ENCODE measurements at places on chromosomes 12 and 14.
A peak's percentile ranks its signal among the peaks of the same experiment; 100 is the strongest.

DNA sequence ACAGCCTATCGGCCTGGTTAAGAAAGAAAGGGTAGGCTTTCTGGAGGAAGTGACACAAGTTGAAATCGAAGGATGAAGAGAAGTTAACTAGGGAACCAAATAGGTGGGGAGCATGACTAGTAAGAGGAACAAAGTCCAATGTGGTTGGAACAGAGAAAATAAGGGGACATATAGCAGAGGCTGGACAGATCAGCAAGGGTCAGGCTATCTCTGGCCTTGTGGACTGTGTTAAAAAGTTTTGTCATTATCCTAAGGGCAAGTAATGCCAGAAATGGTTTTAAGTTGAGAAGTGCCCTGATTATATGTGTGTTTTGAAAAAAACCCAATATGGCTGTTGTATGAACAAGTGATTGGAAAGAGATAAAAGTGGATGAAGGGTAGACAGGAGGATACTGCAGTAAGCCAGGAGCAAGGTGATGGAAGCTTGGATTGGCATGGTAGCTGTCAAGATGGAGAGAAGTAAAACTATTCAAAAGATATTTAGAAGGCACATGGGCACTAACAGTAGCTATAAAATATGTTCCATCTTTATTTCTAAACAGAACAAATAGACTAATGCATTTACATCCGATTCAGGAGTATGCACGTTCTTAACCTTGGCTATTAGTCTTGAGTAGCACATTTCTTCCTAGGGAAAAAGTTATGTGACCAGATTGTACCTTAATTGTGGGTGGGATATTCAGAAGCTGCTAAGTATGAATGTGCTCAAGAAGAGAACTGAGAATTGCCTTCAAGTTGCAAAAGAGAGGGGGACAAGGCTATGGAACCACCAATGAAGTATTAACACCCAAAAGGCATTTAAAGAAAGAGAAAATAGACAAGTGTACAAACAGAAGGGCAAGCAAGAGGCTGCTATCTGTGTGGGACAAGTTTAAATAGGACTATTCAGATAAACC lies 46.8 kb upstream of the OR5AU1 start:
- H3K4me1 ChIP-seq = peaks cover 15% of the 10 kb centered on the region
- H3K36me3 ChIP-seq = peaks cover 53% of the 10 kb centered on the region
- DNase-seq = no peak
- H3K4me3 ChIP-seq = no peak overlapping the region

DNA sequence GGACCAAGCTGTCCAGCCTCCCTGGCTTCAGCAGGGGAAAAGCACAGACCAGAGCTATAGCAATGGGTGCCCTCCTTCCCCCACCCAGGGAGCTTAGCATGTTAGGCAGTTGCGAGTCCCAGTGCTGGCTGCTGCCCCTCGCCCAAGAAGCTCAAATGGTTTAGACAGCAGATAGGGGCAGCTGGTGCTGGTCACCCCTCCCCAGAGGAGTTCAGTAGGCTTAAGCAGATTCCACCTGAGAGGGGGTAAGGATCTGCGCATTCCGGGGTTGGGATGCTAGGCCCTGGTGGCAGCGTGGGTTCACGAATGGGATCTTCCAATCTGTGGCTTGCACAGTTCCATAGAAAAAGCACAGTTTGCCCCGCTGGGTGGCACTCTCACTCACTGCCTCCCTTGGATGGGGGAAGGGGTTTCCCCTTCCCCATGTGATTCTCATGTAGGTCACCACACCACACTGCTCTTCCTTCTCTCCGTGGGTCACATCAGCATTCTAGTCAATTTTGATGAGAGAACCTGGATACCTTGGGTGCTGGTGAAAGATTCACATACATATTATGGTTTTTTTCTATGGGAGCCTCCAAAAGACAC lies 665.6 kb downstream of the C12orf50 start:
- H3K27me3 ChIP-seq = no peaks in the 10 kb centered on the region
- no peak overlapping the region for H3K4me3 ChIP-seq
- DNase-seq = no peak
- no peaks in the 10 kb centered on the region for H3K36me3 ChIP-seq
- H3K27ac ChIP-seq = peak overlapping the region; percentile 40

DNA sequence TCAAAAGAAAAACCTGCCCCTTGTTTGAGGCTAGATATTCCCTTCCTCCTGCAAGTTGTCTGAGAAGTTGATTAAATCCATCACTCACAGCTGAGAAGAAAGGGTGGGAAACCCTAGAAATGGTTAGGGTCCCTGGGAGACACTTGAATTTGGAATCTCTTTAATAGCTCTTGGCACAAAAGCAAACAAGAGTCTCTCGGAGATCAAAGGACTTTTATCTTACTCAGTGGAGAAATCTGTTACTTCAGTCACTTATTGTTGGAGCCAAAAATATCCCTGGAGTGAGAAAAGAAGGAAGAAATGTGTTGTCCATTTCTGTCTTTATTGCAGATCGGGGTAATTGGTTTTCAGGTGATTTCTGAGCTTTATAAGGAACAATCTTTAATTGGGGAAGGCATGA lies 47.0 kb downstream of the TMEM132C start:
- H3K27me3 ChIP-seq = peaks cover 3% of the 10 kb centered on the region
- no peak overlapping the region for H3K4me3 ChIP-seq
- DNase-seq = no peak
- peaks cover 48% of the 10 kb centered on the region for H3K36me3 ChIP-seq

DNA sequence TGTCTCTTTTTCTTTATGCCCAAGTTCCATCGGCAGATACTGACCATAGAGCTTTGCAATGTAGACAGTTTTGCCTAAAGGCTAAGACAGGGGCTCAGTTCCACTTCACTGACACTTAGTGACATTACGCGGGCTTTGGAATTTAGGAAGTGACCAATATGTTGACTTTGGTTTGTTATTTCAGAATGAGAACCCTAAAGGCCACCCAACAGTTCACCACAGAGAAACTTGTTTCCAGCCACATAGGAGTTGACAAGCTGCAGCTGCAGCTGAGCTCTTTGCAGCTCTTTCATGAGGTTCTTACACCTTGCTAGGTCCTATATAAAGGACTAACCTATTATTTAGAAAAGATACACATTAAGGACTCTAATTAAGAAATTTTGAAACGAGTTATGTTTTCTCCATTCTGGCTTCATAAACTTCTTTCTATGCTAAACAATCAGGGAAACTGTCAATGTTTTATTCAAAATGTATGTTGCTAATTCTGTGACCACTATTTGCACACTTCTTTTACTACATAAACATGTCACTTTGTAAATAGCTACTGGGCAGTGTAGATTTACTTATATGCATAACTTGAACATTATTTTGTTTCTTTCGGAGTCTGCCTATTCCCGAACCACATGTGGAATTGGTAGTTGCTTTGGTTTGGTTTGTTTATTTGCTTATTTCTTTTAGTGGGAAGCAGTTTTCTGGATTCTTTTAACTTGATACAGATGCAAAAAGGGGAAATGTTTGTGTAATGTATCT lies 18.5 kb upstream of the KLRD1 start:
- no peak overlapping the region for H3K27ac ChIP-seq
- H3K4me1 ChIP-seq = no peaks in the 10 kb centered on the region
- no peak for DNase-seq
- H3K27me3 ChIP-seq = no peaks in the 10 kb centered on the region

DNA sequence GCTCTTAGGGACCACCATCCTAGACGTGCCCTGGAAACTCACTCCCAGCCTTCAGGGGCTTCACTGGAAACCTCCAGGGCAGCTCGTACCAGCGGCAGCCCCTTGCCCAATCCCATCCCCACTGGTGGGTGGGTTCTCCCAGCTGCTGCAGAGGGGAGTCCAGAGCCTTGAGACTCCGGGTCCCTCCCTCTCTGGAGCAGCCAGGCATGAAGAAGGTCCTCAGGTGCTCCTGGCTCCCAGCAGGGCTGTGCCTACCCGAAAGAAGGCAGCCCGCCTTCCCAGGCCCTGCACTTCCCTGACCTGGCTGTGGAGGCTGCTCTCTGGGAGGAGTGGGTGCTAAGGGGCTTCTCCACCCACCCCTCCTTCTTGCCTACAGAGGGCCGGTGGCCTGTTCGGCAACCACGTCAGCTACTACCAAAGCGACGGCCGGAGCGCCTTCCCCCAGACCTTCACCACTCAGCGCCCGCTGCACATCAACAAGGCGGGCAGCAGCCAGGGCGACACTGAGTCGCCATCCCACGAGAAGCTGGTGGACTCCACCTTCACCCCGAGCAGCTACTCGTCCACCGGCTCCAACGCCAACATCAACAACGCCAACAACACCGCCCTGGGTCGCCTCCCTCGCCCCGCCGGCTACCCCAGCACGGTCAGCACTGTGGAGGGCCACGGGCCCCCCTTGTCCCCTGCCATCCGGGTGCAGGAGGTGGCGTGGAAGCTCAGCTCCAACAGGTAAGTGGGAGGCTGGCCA lies 115.5 kb upstream of the FKBP4 start:
- no peak overlapping the region for H3K4me3 ChIP-seq
- no peak overlapping the region for H3K27ac ChIP-seq
- peaks cover 56% of the 10 kb centered on the region for H3K4me1 ChIP-seq
- H3K36me3 ChIP-seq = peaks cover 5% of the 10 kb centered on the region
- peaks cover 5% of the 10 kb centered on the region for H3K27me3 ChIP-seq
- DNase-seq = no peak

DNA sequence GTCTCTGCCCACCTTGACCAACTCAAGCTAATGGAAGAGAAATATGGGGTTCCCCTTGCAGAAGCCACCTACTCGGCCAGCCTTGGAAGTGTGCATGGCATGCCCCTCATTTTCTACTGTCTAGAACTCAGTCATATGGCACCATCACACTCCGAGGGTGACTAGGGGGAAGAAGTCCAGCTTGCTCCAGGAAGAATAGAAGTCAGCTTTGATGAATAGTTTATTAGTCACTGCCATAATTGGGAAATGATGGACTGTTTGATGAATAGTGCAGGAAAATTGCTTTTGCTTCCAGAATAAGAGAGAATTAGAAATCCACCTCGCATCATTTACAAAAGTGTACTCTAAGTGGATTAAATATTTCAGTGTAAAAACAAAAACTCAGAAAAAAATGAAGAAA lies 1030.6 kb downstream of the VRK1 start:
- peaks cover 11% of the 10 kb centered on the region for H3K4me1 ChIP-seq
- no peak overlapping the region for H3K4me3 ChIP-seq
- DNase-seq = no peak
- peaks cover 7% of the 10 kb centered on the region for H3K27me3 ChIP-seq

GRCh38 chr14:35499180-35499579 lies 34.8 kb upstream of the INSM2 start:
- no peak overlapping the region for H3K4me3 ChIP-seq
- no peak for DNase-seq
- H3K36me3 ChIP-seq = no peaks in the 10 kb centered on the region
- no peaks in the 10 kb centered on the region for H3K4me1 ChIP-seq

GRCh38 chr12:5742258-5742657 lies 202.8 kb downstream of the ANO2 start:
- no peak overlapping the region for H3K4me3 ChIP-seq
- no peaks in the 10 kb centered on the region for H3K36me3 ChIP-seq

DNA sequence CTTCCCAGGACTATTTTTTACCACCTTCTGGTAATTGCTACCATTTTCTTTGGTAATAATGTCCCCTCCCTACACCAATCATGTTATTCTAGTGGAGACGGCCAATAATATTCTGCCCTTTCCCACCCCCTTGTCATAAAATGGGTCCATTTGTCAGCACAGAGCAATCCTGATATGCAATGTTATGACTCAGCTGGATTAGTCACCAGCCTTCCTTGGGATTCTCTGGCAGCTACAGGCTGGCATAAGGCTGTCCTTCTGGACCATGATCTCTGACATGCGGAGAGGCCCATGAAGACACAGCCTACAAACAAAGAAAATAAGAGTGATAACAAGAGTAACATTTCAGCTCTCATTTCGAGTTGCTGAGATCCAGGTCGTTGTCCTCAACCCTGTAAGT lies 222.0 kb upstream of the CPNE8 start:
- no peak overlapping the region for H3K4me3 ChIP-seq
- peaks cover 5% of the 10 kb centered on the region for H3K4me1 ChIP-seq
- no peak for DNase-seq
- H3K27me3 ChIP-seq = no peaks in the 10 kb centered on the region

- H3K4me3 ChIP-seq = peak overlapping the region; percentile 99
- H3K36me3 ChIP-seq = peaks cover 13% of the 10 kb centered on the region
- H3K4me1 ChIP-seq = peaks cover 40% of the 10 kb centered on the region
- H3K27ac ChIP-seq = peak overlapping the region; percentile 100
- no peaks in the 10 kb centered on the region for H3K27me3 ChIP-seq
- DNase-seq = peak; percentile 51
Measured at GRCh38 chr14:49768301-49769121, 558 bp downstream of the KLHDC2 start.

GRCh38 chr14:58598804-58599525 lies 38.8 kb upstream of the DACT1 start:
- H3K36me3 ChIP-seq = no peaks in the 10 kb centered on the region
- no peak overlapping the region for H3K27ac ChIP-seq
- no peak overlapping the region for H3K4me3 ChIP-seq
- H3K4me1 ChIP-seq = peaks cover 4% of the 10 kb centered on the region
- no peak for DNase-seq

GRCh38 chr14:47826809-47827208 lies 151.4 kb upstream of the MDGA2 start:
- H3K4me1 ChIP-seq = no peaks in the 10 kb centered on the region
- no peak for DNase-seq
- no peaks in the 10 kb centered on the region for H3K36me3 ChIP-seq
- no peak overlapping the region for H3K27ac ChIP-seq

DNA sequence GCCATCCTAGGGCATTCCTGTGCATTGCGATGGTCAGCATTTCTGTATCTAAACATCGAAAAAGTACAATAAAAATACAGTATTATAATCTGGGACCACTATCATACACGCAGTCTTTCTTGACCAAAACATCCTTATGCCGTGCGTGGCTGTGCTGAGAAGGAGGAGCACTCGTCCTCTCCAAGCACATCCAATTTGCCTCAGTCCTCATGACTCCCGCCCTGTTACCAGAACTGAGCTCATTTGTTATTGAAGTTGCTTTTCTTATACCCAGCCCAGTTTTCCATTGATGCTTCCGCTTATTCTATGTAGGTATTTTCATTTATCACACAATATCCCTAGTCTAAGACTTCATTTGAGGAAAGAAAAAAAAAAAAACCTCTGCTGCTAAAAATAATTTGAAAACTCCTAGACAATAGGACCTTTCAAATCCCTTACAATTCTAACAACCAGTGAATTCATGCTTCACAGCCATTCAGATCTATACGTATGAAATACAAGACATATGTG lies 236.9 kb upstream of the PLEKHG7 start:
- no peak overlapping the region for H3K27ac ChIP-seq
- H3K4me1 ChIP-seq = peaks cover 31% of the 10 kb centered on the region
- peak overlapping the region; percentile 2 for H3K4me3 ChIP-seq
- H3K36me3 ChIP-seq = no peaks in the 10 kb centered on the region

DNA sequence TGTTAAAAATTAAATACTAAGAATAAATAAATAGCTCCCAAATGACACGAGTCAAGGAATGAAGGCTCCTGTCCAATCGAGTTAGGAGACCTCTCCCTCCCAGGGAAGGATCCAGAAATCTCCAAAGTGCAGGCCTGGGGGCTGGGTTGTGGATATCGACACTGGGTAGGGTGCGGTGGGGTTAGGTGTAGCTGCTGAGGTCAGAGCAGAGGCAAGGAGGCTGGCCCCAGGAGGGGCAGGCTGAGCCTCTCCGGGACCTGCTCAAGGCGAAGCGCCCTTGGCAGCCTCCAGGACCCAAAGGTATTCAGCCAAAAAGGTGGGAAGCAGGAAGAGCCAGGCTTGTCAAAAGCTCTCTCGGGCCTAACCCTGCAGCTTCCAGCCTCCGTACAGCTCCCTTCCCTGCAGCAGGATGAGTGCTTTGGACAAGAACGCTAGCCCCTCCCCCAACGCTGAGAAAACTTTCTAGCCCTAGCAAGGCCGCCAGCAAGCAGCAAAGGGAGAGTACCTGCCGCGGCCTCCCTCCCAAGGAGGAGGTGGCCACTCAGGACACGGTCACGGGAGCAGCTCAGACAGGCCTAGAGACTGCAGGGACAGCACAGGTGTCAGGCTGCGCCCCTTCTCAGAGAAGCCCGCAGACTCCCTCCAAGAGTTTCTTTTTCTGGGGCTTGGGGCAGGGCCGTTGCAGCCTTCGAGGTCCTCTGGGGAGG lies 3.7 kb upstream of the PNMA1 start:
- H3K27me3 ChIP-seq = peaks cover 9% of the 10 kb centered on the region
- H3K36me3 ChIP-seq = peaks cover 29% of the 10 kb centered on the region
- peak overlapping the region; percentile 99 for H3K27ac ChIP-seq
